ENCODE measurements at places on chromosomes 6 and 20.

- DNase-seq, result no peak
Observed at GRCh38 chr6:165568326-165568725, 94.7 kb downstream of the PDE10A start.

GRCh38 chr6:162871966-162872365 lies 144.2 kb downstream of the PACRG start:
- DNase-seq, result no peak

DNA sequence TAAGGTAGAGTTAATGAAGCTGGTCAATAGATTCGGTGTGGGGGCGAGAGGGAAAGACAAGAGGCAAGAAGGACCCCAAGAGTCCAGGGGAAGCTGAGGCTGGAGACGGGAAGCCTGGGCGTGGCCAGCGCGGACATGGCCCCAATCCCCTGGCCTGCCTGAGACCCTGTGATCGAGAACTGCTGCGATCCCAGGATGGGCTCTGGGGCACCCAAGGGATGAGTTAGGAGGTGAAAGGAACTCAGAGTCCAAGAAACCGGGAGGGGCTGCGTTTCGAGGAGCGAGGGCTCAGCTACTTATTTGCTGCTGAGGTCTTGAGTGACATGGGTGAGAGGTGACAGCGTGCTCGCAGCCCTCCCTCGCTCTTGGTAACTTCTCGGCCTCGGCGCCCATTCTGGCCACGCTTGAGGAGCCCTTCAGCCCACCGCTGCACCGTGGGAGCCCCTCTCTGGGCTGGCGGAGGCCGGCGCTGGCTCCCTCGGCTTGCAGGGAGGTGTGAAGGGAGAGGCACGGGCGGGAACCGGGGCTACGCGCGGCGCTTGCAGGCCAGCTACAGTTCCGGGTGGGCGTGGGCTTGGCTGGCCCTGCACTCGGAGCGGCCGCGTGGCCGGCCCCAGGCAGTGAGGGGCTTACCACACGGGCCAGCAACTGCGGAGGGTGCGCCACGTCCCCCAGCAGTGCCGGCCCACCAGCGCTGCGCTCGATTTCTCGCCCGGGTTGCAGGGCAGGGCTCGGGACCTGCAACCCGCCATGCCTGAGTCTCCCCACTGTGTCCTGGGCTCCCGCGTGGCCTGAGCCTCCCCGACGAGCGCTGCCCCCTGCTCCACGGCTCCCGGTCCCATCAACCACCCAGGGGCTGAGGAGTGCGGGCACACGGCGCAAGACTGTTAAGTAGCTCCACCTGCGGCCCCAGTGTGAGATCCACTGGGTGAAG lies 58.2 kb downstream of the IRF4 start:
- no peak for DNase-seq

- DNase-seq, result no peak
Observed at GRCh38 chr20:45732199-45732598, 10.1 kb downstream of the SPINT4 start.

GRCh38 chr6:766625-767024 lies 73.7 kb upstream of the EXOC2 start:
- no peak for DNase-seq

DNA sequence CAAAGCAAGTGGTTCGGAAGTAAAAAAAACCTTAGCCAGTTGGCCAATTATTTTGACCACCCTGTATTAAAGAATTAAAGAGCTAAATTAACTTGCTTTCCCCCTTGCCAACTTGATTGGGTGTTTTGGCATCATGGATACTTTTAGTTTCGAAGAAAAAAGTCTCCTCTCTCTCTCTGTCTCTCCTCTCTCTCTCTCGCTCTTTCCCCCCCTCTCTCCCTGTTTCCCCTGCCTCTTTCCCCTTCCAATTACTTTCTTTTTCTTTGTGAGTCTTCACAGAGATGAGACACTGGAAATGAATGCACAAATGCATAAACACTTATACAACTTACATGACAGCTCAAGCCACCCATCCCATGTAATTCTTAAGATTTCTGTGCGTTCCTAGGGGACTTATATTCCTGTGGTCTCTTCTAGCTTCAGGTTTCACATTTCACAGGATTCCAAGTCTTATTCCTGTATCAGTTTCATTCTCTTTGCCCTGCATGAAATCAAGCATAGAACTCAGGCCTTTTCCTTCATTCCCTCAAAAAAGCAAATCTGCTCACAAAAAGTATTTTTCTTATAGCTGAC lies 32.9 kb upstream of the EYA4 start:
- no peak for DNase-seq

- no peak for DNase-seq
Observed at GRCh38 chr20:24382331-24382730, 87.1 kb upstream of the SYNDIG1 start.

DNA sequence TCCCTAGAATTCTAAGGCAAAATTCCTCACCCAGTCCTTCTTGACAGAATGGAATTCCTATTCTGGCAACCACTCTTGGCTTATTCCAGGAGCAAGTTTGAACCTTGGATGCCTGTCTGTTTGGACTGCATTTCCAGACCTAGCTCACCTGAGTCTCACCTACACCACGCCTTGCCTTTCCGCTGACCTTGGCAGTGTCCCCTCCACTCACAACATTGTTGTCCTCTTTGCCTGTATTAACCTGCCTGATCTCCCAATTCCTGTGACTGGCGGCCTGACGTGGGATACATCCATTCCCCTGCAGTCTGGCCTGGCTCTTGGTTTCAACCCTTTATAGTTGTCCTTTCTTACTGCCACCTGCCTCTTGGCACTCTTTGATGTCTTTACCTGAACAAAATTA lies 281.4 kb upstream of the SOX4 start:
- no peak for DNase-seq

DNA sequence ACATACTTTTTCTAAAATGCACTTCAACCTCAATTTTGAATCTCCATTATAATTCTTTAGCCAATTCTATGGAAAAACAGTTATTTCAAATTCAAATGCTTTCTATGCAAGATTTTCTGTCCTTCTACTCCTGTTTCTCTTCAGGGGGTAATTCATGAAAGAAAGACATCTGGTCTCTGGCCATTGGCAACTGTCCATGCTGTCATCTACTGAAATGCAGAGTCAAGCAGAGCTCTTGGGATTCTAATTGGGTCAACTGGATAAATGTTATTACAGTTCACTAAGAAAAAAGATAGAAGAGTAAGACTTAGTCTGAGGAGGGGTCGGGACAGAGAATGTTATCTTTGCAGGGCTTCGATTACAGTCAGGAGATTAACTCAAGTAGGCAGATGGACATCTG lies 22.0 kb upstream of the BMP5 start:
- DNase-seq, result no peak

DNA sequence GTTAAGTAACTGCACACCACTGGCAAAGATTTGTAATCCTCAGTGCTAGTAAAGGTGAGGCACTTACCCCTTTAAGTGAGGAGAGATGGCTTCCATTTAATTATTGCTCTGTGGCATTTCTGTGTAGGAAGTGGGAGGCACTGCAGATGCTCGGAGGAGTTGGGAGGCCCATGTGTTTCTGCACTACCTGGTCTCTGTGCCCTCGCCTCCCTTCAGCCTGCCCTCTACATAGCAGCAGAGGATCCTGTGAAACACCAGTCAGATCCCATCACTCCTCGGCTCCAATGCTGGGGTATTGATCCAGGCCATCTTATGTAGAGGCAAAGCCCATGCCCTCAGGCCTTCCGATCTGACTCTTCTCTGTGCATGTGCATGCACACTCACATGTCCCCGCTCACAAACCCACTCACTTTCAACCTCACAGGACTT lies 67.0 kb downstream of the SLX4IP start:
- no peak for DNase-seq

GRCh38 chr6:63347599-63347998 lies 27.8 kb upstream of the LGSN start:
- no peak for DNase-seq

DNA sequence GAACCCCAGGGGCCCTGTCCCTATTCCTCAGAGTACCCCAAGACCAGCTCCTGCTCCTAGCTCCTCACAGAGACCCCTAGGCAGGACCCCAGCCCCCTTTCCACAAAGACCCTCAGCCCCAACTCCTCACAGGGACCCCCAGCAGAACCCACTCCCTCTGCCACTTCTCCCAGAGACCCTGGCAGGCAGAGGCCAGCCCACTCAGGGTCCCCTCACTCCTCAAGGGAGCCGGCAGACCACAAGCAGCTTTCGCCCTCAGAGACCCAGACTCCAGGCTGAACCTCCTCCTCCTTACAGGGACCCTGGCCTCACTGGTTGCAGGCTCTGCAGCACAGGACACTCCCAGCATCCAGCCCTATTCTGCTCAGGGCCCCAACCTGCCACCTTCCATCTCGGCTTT lies 575 bp downstream of the SLC44A4 start:
- DNase-seq, result no peak

DNA sequence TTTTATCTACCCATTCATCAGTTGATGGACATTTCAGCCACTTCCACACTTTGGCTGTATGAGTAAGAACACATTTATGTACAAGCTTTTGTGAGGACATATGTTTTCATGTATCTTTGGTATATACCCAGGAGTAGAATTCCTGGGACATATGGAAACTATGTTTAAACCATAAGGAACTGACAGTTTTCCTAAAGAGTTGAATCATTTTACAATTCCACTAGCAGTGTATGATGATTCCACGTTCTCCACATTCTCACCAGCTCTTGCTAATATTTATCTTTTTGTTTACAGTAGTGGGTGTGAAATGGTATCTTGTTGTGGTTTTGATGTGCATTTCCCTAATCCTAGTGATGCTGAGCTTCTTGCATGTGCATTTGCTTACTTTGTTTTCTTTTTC lies 338.1 kb downstream of the PLCB1 start:
- no peak for DNase-seq

DNA sequence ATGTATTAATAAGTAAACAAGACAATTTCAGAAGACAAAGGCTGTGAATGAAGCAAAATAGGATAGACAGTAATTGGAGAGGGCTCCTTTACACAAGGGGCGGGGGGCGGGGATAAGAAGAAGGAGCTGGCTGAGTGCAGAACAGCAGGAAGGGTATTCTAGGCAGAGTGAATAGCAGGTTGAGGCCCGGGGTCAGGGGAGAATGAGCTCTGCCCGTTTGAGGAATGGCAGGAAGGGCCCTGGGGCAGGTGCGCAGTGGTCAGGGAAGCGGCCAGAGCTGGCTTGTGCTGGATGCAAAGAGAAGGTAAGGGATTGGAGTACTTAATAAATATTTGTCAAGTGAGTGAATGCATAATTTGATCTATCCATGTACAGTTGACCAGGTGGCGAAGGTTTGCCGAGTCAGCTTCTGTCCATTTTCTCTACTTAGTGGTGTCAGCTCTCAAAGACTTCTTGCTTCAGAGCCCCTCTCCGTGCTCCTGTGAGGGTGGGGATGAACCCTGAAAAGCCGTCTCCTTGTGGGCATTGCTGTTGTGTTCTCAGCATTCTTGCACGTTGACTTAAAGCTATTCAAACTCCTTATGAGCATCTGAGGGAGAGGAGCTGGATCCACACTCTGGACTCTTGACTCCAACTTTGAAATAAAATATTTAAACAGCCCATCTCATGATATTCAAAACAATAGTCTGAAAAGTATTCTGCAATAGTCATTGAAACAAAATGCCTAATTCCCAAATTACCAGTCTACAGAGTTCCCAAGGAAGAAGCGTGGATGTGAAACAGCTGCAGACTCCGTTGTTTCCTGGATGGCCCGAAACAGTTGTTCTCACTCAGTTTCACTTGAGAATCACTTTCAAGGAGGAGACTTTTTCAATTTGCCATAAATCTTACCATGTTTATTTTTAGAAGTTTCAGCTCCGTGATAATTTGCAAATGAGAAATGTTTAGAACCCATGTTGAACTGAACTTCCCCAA lies 105.1 kb downstream of the EDN3 start:
- no peak for DNase-seq

DNA sequence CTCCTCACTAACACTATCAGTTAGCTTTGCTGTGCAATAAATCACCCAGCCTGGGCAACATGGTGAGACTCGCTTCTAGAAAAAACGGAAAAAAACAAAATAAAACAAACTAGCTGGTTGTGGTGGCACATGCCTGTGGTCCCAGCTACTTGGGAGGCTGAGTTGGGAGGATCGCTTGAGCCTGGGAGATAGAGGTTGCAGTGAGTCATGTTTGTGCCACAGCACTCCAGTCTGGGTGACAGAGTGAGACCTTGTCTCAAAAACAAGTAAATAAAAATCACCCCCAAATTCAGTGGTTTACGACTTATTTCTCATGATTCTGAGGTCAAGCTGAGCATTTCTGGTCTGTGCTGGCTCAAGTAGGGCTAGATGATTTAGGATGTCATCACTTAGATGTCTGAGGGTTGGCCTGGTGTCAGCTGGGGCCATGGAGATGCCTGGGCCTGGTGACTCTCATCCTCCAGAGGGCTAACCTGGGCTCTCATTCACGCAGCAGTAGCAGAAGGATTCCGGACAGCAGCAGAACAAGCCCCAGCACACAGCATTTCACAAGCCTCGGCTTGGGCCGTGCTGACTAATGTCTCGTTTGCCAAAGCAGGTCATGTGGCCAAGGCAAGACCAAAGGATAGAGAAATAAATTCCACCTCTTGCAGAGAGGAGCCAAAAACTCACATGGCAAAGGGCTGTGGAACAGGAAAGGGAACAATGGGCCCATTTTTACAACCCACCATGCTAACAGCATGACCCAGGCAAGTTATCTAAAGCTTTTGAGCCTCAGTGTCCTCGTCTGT lies 32.5 kb downstream of the MGME1 start:
- DNase-seq, result no peak

- DNase-seq, result no peak
Observed at GRCh38 chr6:128516514-128516898, 3.9 kb downstream of the PTPRK start.

DNA sequence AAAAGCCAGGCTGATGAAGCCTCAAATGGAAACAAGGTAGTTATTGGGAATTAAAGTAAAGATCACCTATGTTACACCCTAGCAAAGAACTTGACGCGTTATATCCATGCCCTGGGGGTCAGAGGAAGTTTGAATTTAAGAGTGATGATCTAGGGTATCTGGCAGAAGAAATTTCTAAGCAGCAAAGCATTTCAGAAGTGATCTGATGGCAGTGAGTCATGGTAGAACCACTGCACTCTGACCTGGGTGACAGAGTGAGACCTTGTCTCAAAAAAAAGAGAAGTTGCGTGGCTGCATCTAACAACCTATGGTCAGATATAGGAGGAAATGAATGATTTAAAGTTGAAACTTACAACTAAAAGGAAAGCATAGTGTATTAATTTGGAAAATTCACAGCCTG lies 45.2 kb downstream of the SCP2D1 start:
- no peak for DNase-seq
